ENCODE measurements at places on chromosomes 5 and 9.

GRCh38 chr9:120938851-120939250 lies 12.3 kb upstream of the TRAF1 start:
- no peak for DNase-seq

DNA sequence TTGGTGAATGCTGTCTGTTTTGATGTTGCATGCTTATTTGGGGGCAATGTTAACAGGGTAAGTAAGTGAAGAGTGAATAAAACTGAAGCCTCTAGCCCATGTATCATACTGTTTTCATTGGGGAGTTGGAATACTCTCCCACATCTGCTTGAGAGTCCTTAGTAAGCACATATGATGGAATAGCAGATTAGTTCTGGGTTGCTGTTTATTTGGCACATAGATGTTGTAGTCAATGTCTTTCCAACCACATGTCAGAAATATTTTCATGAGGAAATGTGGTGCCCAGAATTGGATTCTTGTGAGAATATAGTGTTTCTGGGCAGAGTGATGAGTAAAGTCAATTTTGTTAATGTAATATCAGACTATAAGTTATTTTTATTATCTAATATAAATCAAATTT lies 611.7 kb upstream of the FTMT start:
- no peak for DNase-seq

GRCh38 chr5:174315471-174315870 lies 270.0 kb downstream of the NSG2 start:
- DNase-seq: no peak

DNA sequence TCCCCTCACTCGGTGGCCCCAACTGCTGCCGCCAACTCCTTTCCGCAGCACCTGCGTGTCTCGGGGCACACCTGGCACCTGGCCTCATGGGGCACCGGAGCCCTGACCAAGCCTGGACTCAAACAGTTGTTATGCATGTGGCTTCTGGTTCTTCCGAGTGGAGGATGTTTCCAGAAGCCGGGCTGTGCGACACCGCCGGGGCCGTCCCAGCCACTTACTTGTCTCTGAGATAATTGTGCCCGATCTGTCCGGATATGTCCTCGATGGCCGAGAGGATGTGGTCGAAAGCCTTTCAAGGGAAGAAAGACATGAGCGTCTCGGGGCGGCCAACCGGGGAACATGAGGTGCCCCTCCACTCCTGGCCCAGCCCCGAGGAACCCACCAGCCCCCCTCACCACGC lies 38.4 kb downstream of the EXOC3 start:
- DNase-seq: no peak

DNA sequence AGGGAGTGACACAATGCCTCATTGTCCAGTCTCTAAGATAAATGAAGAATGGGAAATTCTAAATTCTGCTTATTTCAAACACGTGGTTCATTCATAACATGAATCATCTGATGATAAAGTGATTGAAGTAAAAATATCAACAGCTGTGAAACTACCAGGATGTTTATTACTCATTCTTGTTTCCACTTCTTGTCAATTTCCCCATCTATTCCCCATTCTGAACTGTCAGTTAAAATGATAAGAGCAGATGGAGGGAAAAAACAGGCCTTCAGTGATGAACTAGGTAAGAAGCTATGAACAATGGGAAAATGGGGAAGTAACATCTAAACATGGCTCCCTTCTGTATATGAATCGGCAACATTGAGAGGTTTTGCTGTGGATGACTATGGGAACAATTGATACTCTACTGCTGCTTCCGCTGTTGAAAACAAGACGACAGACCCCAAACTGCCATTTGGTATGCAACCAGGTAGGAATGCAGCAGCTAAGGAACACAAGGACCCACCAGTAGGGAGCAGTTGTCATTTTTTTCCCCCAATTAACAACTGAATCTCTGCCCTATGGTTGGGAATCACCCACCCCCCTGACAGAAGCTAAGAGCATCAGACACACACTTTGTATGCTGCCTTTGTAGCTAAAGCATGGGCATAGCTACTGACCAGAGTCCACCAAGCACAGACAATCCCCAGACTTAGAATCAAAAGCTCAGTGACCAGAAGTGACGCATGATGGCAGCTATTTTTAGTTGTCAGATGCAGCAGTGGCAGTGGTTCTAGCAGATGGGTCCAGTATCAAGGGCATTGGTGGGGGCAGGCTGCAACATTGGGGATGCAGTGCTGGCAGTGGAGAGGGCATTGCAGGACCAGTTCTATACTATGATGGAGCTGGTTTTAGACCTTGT lies 52.9 kb upstream of the ZNF366 start:
- DNase-seq: no peak

DNA sequence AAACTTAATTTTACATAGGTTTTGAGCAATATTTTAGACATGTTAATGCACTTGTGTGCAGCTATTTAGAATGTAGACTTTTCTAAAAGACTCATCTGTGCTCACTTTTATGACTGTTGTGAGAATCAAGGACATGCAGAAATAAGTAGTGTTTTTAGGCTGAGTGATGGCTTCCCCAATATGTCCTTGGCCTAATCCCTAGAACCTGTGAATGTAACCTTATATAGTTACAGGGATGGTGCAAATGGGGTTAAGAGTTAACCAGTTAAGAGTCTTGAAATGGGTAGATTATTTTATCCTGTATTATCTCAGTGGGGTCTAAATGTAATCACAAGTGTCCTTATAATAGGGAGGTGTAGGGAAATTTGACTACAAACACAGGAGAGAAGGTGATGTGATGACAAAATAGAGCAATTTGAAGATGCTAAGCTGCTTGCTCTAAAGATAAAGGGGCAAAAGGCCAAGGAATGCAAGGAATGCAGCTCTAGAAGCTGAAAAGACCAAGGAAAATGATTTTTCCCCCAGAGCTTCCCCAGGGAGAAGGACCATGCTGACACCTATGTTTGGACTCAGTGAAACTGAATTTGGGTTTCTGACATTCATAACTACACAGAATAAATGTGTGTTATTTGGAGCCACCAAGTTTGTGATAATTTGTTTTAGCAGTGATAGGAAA lies 298.0 kb upstream of the PAPPA start:
- no peak for DNase-seq

DNA sequence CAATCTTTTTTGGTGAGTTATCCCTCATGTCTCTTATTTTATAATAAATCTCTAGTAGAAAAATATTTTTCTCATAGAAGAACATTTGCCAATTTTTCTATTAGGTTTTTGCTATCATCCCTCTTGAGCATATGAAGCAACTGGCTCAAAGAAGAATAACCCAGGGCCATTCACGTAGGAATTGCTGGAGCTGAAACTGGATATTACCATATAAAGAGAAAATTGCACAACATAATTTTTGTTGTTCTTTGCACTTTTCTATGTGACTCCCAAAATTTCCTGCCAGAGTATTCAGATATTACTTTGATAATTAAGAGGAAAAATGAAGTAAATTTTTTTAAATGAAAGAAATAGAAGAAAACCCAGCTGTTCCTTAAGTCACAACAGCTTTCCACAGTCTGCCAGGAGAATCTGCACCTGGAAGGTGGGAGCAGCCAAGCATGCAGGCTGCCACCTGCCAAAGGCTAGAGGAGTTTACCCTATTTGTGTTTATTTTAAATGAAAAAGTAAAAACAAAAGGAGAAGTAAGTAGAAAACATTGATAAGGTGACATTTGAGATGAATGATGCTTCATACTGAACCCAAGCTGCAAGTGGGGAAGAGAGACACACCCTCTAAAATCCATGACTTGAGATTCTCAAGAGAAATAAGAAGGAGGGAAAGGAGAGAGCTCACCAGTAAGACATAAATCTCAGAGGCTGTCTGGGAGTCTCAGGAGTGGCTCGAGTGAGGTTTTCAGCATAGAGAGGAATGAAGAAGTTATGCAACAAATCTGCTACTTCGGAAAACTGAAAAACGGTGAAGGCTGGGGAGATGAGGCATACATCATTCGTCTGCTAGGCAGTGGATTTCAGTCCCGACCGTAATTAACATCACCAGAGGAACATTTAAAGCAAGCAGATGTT lies 31.5 kb upstream of the FREM1 start:
- no peak for DNase-seq

GRCh38 chr5:150638053-150638444 lies 2.4 kb upstream of the SYNPO start:
- no peak for DNase-seq

- DNase-seq: no peak
Observed at GRCh38 chr5:54304040-54304439, 6.3 kb downstream of the ARL15 start.

- DNase-seq: no peak
Observed at GRCh38 chr9:38032266-38033110, 36.5 kb downstream of the SHB start.

- no peak for DNase-seq
Observed at GRCh38 chr5:135422419-135422818, 23.4 kb upstream of the MACROH2A1 start.

- no peak for DNase-seq
Observed at GRCh38 chr5:112732131-112732530, 5.6 kb upstream of the APC start.

- DNase-seq: no peak
Observed at GRCh38 chr5:174324680-174325079, 279.2 kb downstream of the NSG2 start.

DNA sequence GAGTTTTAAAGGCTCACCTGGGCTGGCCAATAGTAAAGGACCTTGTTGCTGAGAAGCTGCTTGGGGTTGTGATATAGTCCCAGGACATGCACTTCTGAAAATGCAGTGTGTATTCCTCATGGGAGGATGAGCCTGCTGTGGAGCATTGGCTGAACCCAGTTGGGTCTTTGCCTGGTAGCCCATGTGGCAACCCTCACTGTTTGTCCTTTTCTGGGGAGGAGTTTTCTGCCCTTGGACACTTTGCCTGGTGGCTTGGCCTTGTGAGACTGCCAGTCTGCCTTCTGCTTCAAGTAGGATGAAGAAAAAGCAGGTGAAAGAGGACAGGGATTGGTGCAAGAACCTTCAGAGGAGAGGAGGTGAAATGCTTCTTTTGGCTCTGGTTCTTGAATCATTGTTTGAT lies 4.0 kb downstream of the TENT4A start:
- no peak for DNase-seq

GRCh38 chr9:83987402-83987791 lies 6.8 kb downstream of the RMI1 start:
- DNase-seq: no peak

- no peak for DNase-seq
Observed at GRCh38 chr5:112930082-112930344, 8.0 kb upstream of the REEP5 start.

- no peak for DNase-seq
Observed at GRCh38 chr5:62795926-62796325, 217.3 kb downstream of the LRRC70 start.

GRCh38 chr5:1800472-1801221 lies 560 bp upstream of the NDUFS6 start:
- DNase-seq: no peak

- no peak for DNase-seq
Observed at GRCh38 chr5:127834554-127834953, 131.4 kb downstream of the CCDC192 start.

DNA sequence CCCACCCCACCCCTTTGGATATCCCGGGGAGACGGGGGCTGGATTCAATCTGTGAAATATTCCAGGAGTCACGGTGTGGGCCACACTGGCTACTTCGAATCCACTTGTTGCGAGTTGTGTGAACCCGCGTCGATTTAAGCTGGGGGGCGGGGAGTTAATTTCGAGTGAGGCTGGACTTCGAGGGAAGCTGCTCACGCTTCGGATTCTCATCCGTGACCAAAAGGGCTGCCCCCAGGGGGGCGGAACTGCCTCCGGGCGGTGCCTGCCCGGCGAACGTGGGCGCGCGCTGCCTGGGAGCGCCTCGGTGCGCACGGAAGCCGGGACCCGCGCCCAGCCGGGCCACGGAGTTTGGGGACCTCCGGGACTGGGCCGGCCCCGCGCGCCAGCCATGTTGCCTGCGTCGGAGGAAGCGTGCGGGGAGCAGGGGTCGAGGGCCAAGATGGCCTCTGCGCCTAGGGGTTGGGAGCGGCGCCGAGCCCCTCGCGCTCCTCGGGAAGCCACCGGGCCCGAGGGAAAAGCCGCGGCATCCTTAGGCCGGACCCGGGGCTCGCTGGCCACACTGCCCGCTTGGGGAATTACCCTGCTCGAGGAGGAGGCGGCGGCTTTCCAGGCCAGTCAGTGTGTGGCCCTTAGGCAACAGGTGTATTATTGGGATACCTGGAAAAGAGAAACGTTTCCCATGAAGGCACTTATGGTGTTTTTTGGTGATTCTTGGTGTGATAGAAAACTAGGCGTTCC lies 975 bp downstream of the OCLN start:
- DNase-seq: no peak

DNA sequence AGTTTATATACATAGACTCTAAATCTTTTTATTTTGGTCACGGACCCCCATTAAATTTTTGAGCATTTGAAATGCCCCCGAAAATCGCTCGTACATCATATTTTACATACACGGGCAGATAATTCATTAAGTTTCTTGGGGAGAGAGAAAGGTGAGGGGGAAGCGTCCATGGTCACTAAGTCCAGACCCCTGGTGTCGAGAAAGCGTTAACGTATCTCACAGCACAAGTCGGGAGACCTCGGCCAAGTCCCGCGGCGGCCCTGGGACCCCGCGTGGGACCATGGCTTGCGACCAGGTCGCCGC lies 794 bp downstream of the PTBP3 start:
- DNase-seq: no peak

DNA sequence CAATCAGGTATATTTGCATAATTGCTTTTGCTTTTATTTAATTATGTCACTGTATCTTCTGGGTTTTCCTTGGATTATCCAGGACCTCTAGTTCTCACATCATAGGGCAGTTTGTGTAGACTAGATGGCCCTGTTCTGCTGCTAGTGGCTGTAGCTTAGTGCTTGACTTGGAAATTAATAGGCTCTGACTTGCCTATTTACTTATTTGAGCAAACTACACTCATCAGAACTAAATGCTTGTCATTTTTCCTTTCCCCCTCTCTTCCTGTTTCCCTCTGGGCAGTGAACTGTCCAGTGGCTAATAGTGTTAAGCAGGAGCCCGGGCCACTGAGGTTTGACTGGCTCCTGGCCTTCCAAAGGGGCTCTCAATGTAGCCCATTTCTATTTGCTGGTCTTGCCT lies 135.7 kb downstream of the MAN2A1 start:
- no peak for DNase-seq

- no peak for DNase-seq
Observed at GRCh38 chr9:101516655-101517054, 17.0 kb upstream of the RNF20 start.

- DNase-seq: no peak
Observed at GRCh38 chr9:91157883-91158282, 203.8 kb downstream of the AUH start.

GRCh38 chr5:17118631-17119030 lies 98.8 kb upstream of the BASP1 start:
- DNase-seq: no peak

- DNase-seq: no peak
Observed at GRCh38 chr5:95164861-95165260, 120.0 kb downstream of the MCTP1 start.

DNA sequence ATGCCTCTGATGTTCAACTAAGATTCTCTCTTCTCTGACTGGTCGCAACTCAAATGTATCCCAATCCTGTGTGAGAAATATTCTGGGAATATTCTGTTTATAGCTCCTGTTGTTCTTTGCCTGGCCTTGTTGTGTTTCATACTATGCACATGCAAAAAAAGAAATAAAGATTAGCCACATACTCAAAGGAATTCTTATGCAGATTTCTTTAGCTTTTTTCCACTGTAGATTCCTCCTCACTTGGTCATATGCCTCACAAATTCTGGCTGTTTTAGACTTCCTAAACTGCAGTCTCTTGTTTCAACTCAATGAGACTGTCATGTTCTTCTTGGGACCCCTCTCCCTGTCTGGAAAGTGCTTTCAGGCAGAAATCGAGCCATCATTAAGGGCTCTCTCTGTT lies 217.5 kb upstream of the SH3GL2 start:
- no peak for DNase-seq
